Sigmoid colon (tissue), 7 donors: ENCODE measurements at places on chromosomes 12 and 14. TPM values are rescaled to one million over a fixed set of nuclear protein-coding genes. Genes with fewer than 3 reads are reported as not detected.

DTX1 gene
- 2.9 TPM for total RNA-seq

ASIC1 gene
- 4.8 TPM for total RNA-seq

SERPINA3 gene
- 233 TPM for total RNA-seq

TGM1 gene
- total RNA-seq: 1.1 TPM

C14orf39 gene
- total RNA-seq: 0.36 TPM

APOF gene
- not detected for total RNA-seq

PZP gene
- total RNA-seq: not detected

KRT7 gene
- total RNA-seq: not detected

OR2AP1 gene
- not detected for total RNA-seq

PMEL gene
- total RNA-seq: 1.3 TPM

EAPP gene
- total RNA-seq: 37.3 TPM

FGF6 gene
- not detected for total RNA-seq

CLEC14A gene
- total RNA-seq: 9.5 TPM

REC8 gene
- 24.1 TPM for total RNA-seq

TSPAN19 gene
- total RNA-seq: not detected

SDR9C7 gene
- 0.55 TPM for total RNA-seq

PLEKHA5 gene
- 32.6 TPM for total RNA-seq

ASPG gene
- 0.83 TPM for total RNA-seq

PAPLN gene
- total RNA-seq: 14.8 TPM

TMX1 gene
- 21.2 TPM for total RNA-seq

SOAT2 gene
- 0.55 TPM for total RNA-seq

KRT6B gene
- total RNA-seq: not detected

CD163 gene
- 81.4 TPM for total RNA-seq

KLRB1 gene
- total RNA-seq: 1.5 TPM

ANO4 gene
- 0.16 TPM for total RNA-seq

MYF5 gene
- not detected for total RNA-seq

SMCO3 gene
- 0.16 TPM for total RNA-seq

GPR84 gene
- total RNA-seq: not detected

CLEC9A gene
- total RNA-seq: not detected

ARG2 gene
- 11.4 TPM for total RNA-seq

RPL10L gene
- not detected for total RNA-seq

NOVA1 gene
- 23.2 TPM for total RNA-seq

GLIPR1L2 gene
- total RNA-seq: not detected

TBX5 gene
- not detected for total RNA-seq

KCNA5 gene
- total RNA-seq: 20.2 TPM

SLC38A6 gene
- 24.6 TPM for total RNA-seq

CMKLR1 gene
- 10.9 TPM for total RNA-seq

NELL2 gene
- total RNA-seq: 14.7 TPM

CCND2 gene
- total RNA-seq: 178 TPM

MTERF2 gene
- total RNA-seq: 31.1 TPM

TCL1A gene
- total RNA-seq: not detected
